ENCODE measurements at places on chromosomes 11 and 22.

- no peak for DNase-seq
These were observed 142.7 kb upstream of the KIRREL3 start for GRCh38 chr11:127143251-127143650.

DNA sequence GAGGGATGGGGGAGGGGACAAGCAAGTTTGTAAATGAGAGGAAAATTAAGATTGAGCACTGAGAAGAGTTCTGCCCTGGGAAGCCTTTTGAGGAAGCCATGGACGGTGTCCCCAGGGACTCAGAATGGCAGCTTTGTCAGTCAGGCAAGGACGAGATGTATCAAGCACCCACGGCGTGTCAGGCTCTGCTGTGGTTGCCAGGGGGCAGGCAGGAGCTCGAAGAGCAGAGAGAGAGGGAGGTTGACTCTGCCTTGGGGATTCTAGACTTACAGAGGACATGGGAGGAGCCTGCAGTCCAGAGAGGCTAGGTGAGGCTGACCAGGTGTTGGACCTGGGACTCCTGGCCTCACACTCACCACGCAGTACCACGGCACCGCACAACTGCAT is 29.1 kb upstream of the SYT7 start:
- DNase-seq, result no peak

GRCh38 chr11:93549976-93550375 is 6.8 kb upstream of the SMCO4 start:
- DNase-seq, result no peak

- DNase-seq, result no peak
These were observed 433.2 kb downstream of the SOX6 start for GRCh38 chr11:15923183-15923582.

DNA sequence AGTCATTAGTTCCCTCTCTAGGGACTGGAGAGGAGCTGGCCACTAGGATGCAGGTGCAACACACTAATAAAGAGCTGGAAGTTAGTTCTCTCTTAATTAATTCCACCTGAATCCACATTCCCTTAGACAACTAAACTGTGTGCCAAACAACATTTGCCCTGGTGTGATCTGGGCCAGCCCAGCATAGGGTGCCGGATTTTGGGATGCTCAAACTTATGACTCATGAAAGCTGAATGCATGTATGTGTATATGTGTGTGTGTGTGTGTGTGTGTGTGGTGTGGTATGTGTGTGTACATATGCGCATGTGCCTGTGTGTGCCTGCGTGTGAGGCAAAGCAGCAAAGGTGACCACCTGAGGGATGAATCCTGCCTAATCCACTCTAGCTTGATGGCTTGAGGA is 110.7 kb downstream of the EHF start:
- no peak for DNase-seq

Measured in lower leg skin (tissue), 4 donors.